Psoas muscle (tissue), 8 donors: ENCODE measurements at places on chromosomes 7 and 10. TPM values are rescaled to one million over a fixed set of nuclear protein-coding genes. Genes with fewer than 3 reads are reported as not detected.

DNA sequence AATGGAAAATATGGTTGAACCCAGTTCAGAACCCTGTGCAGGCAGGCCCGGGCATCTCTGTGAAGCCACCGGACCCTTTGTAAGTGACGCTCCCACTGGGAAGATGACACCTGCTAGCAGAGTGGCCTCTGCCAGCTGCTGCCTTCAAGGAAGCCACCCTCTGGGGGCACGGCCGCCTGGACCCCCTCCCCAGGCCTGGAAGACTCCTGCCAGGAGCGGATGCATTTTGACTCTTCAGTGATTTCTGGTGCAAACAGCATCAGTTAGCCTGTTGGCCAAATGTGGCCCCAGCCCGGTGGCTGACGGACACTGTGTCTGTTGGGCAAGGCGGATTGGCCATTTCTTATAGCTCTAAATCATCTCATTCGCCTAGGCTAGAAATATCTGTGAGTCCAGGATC, 514.1 kb upstream of the FOXK1 start:
- DNase-seq, result no peak

- no peak for DNase-seq
Measured at GRCh38 chr10:59831658-59832503, 74.5 kb downstream of the CCDC6 start.

ANKRD30A gene
- polyA plus RNA-seq, result not detected

SCART1 gene
- 0.08 TPM for polyA plus RNA-seq

MMD2 gene
- not detected for polyA plus RNA-seq
